Activated naive CD8-positive, alpha-beta T cell treated with anti-CD3 and anti-CD28 coated beads, Interleukin-2, amount 50 U/mL, for 16 hours (primary cell): ENCODE measurements at places on chromosomes 1 and 21.

DNA sequence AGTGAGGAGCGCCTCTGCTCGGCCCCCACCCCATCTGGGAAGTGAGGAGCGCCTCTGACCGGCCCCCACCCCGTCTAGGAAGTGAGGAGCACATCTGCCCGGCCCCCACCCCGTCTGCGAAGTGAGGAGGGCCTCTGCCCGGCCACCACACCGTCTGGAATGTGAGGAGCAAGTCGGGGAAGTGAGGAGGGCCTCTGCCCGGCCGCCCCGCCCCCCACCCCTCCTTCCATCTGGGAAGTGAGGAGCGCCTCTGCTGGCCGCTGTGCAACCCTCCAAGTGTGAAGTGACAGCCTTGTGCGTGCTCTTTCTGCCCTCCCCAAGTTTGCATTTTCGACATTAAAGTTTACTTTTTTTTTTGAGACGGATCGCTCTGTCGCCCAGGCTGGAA, 5.1 kb upstream of the ZZZ3 start:
- no peak for DNase-seq

DNA sequence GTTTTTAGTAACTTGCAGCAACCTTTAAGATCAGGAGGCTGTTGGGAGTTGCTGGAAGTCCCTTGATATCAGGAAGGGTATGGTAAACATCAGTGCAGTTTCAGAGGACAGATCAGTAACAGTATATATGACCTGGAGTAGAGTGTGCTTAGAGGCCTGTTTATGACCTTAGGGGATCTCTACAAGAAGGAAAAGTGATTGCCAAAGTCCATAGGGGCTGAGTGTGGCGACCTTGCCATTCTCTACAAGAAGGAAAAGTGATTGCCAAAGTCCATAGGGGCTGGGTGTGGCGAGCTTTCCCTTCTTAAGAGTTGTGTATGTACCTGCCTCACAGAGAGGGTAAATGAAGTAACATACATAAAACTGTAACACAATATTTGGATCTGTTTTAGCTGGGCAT, 28.5 kb upstream of the AXDND1 start:
- DNase-seq = no peak

DNA sequence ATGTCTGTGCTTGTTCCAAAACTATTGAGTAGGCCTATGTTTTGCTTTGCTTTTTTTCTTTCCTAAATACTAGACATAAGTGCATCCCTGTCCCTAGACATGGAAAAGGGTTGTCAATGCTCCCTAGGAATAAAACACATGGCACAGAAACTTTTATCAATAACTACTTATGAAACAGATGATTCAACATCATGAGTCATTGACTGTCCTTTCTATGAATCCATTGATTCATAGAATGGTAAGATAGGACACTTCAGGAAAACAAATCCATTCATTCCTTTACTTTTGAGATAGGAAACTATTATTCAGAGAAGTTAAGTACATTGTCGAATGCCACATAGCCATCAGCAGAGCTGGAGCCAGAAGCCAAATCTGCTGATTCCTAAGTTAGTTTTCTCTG, 147.5 kb downstream of the TSEN15 start:
- DNase-seq = no peak

GRCh38 chr1:234538930-234539649, 60.1 kb upstream of the TARBP1 start:
- DNase-seq = no peak

- no peak for DNase-seq
These were observed 36.0 kb downstream of the CENPF start for GRCh38 chr1:214638997-214639396.

DNA sequence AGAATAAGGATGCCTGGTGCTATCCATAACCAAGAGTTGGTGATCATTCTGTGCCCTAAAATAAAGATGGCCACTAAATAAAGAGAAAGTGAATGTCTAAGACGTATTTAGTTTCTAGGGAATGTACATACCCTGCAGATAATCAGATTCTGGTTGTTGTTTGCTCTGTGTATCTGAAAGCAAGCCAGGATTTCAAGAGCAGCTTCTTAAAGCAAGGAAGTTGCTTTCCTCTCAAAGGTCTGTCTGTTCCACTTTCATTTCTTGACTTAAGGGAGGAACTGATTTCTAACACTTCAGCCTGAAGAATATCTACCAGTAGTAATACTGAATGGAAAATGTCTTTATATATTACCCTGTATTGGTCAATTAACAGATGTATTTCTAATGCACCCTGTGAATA, 88.8 kb downstream of the KIF1B start:
- DNase-seq = no peak
